B cell (primary cell): ENCODE measurements at places on chromosomes 13 and 19. TPM values are rescaled to one million over a fixed set of nuclear protein-coding genes. Genes with fewer than 3 reads are reported as not detected.
A peak's percentile ranks its signal among the peaks of the same experiment; 100 is the strongest.

Gene LRRC4B
- total RNA-seq: not detected in 2 replicates

Gene S1PR4
- 129 TPM in 2 replicates for total RNA-seq

Gene IRGC
- total RNA-seq: not detected in 2 replicates

Gene CEACAM18
- total RNA-seq: not detected in 2 replicates

DNA sequence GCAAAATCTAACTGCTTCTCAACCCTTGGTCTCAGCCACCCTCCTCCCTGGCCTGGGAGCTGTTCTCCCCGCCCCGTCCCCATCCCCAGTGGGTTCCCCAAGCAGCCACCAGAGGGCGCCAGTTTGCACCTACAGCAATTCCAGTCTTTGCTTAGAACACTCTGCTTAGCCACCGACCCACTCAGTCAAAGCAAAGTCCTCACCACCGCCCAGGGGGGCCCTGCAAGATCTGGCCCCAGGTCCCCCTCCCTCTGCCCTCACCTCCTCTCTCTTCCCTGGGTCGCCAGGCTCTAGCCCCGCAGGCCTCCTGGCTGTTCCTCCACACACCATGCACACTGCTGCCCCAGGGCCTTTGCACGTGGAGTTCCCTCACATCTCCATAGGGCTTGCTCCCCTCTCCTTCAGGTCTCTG, 12.4 kb downstream of the TMEM143 start:
- peak; percentile 76 for DNase-seq
- no peak overlapping the region for H3K27ac ChIP-seq
- peaks cover 5% of the 10 kb centered on the region for H3K4me1 ChIP-seq

GRCh38 chr19:13538601-13539253, 32.4 kb upstream of the CACNA1A start:
- H3K27ac ChIP-seq: no peak overlapping the region
- no peaks in the 10 kb centered on the region for H3K4me1 ChIP-seq
- peaks cover 3% of the 10 kb centered on the region for H3K27me3 ChIP-seq
- no peak overlapping the region for H3K4me3 ChIP-seq

DNA sequence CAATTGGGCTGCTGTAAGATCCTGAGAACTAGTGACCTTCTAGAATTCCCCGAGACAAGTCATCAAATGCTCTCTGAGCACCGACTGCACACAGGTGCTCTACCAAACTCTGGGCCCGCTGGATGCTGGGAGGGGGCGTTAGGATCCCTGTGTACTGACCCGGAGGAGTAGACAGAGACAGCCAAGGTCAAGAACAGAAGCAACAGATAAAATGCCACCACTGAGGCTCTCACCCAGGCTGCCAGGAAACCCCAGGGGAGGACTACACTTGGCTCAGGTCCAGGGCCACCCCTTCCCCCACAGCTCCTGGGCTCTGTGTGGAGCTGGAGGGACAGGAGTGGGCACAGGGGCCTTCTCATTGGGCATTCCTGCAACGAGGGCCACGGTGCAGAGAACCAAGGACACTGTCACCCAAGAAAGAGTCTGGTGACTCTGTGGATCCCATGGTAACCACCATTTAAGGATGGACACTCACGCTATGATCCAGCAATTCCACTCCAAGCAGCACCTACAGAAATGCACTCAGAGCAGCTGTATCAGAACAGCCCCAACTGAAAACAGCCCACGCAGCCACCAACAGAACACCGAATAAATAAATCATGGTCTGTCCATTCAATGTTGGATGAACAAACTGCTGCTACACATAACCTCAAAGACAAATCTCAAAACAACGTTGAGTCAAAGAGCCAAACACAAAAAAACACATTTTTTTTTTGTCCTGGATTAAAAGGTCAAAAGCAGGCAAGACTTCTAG, 16.8 kb upstream of the SLC35E1 start:
- H3K27ac ChIP-seq: peak overlapping the region; percentile 99
- H3K36me3 ChIP-seq: peaks cover 4% of the 10 kb centered on the region
- peaks cover 75% of the 10 kb centered on the region for H3K4me1 ChIP-seq
- H3K4me3 ChIP-seq: peak overlapping the region; percentile 83
- no peak for DNase-seq

GRCh38 chr19:57099199-57099661, 20.6 kb upstream of the USP29 start:
- DNase-seq: peak; percentile 47
- peaks cover 8% of the 10 kb centered on the region for H3K4me1 ChIP-seq
- no peak overlapping the region for H3K4me3 ChIP-seq
- peaks cover 3% of the 10 kb centered on the region for H3K27me3 ChIP-seq

- H3K4me3 ChIP-seq: no peak overlapping the region
Observed at GRCh38 chr13:66312312-66313087, 917.6 kb downstream of the PCDH9 start.

- DNase-seq: no peak
- no peak overlapping the region for H3K4me3 ChIP-seq
- no peaks in the 10 kb centered on the region for H3K36me3 ChIP-seq
- no peak overlapping the region for H3K27ac ChIP-seq
- no peaks in the 10 kb centered on the region for H3K4me1 ChIP-seq
- no peaks in the 10 kb centered on the region for H3K27me3 ChIP-seq
Observed at GRCh38 chr13:19239114-19239860, 57.7 kb upstream of the TUBA3C start.

DNA sequence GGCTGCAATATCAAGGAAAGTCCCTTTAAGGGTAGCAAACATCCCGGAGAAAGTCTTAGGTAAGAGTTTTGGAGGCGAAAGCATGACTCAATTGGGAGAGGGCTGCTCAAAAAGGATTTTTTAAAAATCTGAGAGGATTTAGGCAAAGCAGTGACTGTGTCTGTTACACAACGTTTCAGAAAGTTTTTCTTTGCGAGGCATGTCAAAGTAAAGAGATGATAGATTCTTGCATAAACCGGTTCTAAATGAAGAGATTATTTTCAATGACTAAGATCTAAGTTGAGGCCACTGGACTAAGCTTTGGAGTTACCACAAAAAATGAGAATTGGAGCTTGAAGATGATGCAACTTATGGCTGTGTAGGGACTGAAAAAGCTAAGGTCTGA, 43.7 kb upstream of the ENOX1 start:
- no peaks in the 10 kb centered on the region for H3K4me1 ChIP-seq
- H3K36me3 ChIP-seq: no peaks in the 10 kb centered on the region
- H3K27ac ChIP-seq: no peak overlapping the region
- H3K27me3 ChIP-seq: no peaks in the 10 kb centered on the region
- no peak for DNase-seq

GRCh38 chr13:47454986-47455385, 546.1 kb downstream of the SUCLA2 start:
- no peak for DNase-seq
- H3K27ac ChIP-seq: no peak overlapping the region
- H3K4me3 ChIP-seq: no peak overlapping the region
- no peaks in the 10 kb centered on the region for H3K4me1 ChIP-seq

DNA sequence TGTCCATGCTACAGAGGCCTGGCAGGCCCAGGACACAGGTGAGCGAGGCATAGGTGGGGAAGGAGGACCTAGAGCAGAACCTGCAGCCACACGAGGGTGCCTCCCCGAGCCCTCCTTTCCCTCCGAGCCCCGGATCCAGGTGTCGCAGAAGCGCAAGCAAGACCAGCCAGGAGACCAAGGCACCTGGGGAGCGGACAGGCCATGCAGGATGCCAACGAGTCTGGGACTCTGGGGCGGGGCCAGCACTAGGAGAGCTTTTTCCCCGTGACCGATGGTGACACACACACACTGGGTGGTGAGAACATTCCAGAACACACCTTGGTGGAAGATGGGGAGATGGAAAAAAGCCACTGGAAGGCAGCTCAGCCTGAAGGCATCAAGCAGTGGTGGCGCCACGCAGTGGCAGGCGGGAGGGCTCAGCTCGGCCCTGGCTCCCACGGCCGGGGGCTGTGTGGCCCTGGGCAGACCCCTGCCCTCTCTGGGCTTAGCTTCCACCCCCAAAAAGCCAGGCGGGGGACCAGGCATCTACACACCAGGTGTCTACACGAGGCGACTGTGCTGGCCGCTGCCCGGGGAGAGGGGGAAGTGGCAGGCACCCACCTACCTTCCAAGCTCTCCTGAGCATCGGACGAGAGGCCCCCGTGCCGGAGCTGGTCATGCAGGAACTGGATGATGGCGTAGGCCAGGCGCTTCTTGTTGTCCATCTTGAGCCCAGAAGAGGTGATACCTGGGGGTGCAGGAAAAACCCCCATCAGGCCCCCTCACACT, 14.5 kb downstream of the SGTA start:
- H3K4me3 ChIP-seq: no peak overlapping the region
- H3K4me1 ChIP-seq: peaks cover 5% of the 10 kb centered on the region
- H3K27me3 ChIP-seq: no peaks in the 10 kb centered on the region
- no peak overlapping the region for H3K27ac ChIP-seq
- H3K36me3 ChIP-seq: no peaks in the 10 kb centered on the region
- no peak for DNase-seq

DNA sequence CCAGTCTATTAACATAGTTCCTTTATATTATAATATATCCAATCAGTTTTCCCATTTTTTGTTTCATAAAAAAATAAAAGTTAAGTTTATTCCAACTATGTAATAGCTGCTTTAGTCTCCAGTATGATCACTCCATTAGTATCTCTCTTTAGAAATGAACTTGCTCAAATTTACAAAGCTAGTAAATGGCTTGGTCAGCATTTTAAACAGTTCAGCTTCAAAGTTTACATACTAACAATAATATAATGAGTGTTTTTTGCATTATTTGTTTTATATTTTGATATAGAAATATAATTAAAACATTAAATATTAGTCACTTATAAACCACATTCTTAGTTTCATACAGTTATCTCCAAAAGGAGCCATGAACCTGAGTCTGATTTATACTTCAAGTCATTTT, 1073.8 kb downstream of the SLITRK5 start:
- H3K27ac ChIP-seq: no peak overlapping the region
- no peak for DNase-seq
- H3K4me1 ChIP-seq: no peaks in the 10 kb centered on the region
- H3K27me3 ChIP-seq: no peaks in the 10 kb centered on the region
- no peak overlapping the region for H3K4me3 ChIP-seq
